ENCODE measurements at places on chromosomes 2 and 18.
A peak's percentile ranks its signal among the peaks of the same experiment; 100 is the strongest.

DNA sequence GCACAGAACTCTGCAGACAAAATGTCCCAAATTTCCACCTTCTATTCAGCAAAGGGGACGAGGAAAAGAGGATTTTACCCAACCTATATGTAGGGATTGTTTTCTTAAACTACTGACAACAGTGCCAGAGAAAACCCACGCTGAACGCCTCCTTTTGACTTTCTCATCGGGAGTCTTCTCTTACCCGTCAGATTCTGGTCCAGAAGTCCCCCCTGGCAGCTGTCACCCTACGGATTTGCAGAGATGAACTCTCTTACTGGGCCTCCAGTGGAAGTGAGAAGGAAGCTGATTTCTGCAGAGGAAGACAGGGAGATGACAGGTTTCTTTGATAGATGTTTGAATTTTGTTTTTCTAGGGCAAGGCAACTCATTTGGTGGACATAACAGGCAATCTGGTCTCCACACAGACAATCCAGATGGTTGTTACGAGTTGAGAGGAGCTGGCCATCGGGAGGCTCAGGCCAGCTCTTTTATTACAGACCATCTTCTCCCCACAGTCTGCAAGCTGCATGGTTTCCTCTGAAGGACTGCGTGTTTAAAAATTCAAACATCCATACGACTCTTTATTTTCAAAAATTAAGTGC, 804.3 kb downstream of the RNF144A start:
- DNase-seq: no peak

DNA sequence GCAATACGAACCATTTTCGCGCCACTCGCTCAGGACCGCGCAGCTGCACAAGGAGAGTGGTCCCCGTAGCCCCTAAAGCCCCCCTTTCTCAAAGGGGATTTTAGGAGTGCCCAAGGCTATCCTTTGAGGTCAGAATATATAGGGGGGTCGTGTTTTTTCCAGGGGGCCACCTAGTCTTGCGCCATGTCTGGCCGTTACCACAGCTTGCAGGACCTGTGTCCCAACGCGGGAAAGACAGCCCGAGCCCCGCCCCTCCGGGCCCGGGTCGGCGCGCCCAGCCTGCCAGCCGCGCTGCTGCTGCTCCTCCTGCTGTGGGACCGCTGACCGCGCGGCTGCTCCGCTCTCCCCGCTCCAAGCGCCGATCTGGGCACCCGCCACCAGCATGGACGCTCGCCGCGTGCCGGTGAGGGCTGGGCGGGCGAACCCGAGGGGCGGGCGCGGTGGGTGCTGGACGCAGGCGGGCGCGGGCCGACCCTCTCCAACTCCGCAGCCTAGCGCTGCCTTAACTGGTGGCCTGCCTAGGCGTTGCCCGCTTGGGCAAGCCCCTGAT, at the start of gene CDCA7:
Gene CDCA7 (plus strand): TSS at position 291 of the 550 bp plus-strand sequence. CDS start 92 bp downstream, at position 383.
- DNase-seq: peak; percentile 49

- DNase-seq: no peak
Observed at GRCh38 chr2:890214-890613, 60.4 kb upstream of the SNTG2 start.

DNA sequence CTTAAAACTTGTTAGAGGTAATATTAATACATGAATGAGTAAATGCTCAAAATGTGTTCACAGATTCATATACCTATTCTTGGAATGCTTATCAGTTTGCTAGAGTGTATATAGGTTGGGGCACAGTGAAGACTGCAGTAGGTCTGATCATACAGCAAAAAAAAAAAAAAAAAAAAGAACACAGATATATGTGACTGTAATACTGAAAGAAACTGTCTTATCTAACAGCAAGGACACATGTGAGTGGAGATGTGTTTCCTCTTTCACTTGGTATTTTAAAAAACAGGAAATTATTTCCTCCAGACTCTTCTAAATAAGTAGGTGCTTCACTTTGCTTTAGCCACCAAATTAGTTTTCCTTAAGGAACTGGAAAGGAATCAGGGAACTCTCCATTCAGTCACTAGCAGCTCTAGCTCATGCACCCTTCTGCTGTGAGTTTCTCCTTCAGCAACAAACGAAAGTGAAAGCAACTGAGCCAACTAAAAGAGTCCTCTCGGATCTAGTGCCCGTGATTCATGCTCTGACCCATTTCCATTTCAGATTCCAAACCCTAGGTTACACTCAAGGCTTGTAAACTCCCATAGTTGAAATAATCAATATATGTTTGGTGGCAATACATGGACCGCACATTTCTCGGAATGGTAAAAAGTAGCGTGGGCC, 98.5 kb downstream of the DSEL start:
- no peak for DNase-seq

DNA sequence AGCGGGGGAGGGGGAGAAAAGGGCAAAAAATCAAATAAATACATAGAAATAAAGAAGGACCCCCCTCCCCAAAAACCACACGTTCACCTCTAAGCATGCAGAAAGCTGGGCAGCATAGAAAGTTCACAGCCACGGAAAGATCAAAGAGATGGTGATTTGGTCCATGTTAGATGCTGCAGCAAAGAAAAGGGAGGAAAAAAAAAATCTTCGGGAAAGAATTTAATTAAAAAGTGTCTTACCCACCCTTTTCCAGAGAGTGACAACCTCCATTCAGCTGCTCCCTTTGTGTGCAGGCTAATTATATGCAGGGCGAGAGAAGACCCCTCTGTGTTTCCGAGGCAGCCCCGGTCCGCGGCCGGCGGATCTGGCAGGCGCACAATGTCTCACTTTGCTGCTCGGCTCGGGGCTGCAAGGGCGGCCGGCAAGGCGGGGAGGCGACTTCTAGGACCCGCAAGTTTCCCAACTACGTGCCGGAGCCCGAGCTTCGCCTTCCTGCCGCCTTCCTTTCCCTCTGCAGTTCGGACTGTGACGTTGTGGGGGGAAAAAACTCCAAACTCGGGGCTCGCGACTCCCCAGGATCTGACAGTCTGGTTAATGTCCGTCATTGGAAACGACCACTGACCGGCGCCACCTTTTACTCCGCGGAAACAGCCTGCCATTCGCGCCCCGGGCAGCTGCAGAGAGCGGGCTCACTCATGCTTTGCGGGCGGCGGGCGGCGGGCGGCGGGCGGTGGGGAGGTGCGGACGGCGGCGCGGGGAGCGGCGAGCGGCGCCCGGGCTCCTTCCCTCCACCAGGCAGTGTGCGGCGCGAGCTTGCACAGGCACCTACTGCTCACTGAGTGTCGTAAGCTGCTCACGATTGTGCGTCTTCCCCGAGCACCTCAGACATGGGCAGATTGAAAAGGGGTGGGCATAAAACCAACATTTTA, at the start of gene LRRTM1:
Gene LRRTM1 (minus strand): TSS at position 844 of the 929 bp plus-strand sequence. CDS start 933 bp downstream, outside the sequence.
- no peak for DNase-seq

DNA sequence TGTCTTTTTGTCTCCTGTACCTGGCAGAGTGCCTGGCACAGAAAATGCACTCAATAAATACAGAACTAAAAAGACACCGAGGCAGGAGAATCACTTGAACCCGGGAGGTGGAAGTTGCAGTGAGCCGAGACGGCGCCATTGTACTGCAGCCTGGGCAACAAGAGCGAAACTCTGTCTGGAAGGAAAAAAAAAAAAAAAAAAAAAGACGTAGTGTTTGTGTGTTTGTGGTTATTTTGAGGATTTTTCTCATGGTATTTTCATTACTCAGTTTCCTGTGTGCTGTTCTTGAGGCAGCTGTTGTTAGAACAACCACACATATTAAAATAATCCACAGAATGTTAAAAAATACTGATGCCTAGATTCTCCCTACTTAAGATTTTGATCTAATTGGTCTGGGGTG, 519.2 kb upstream of the SPHKAP start:
- no peak for DNase-seq
